ENCODE measurements at places on chromosomes 7 and 10.

GRCh38 chr7:54944179-54944578 lies 74.6 kb upstream of the EGFR start:
- no peak for DNase-seq

- no peak for DNase-seq
Observed at GRCh38 chr7:87411186-87411585, 64.3 kb downstream of the ABCB4 start.

DNA sequence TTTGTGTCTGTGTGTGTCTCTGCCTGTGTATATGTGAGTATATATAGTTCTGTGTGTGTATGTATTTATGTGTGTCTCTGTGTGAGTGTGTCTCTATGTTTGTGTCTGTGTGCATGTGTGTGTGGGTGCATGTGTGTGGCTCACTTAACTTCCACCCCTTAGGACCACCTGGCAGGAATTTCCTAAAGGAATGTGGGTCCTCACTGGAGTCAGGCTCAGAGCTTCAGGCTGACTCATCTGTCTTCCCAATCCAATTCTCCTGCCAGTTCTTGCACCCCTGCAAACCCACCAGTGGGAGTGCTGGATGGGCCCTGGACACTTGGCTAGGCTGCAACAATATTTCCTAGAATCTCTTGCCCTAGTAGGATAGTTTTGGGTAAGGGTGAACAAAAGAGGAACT lies 70.2 kb upstream of the GRB10 start:
- no peak for DNase-seq

DNA sequence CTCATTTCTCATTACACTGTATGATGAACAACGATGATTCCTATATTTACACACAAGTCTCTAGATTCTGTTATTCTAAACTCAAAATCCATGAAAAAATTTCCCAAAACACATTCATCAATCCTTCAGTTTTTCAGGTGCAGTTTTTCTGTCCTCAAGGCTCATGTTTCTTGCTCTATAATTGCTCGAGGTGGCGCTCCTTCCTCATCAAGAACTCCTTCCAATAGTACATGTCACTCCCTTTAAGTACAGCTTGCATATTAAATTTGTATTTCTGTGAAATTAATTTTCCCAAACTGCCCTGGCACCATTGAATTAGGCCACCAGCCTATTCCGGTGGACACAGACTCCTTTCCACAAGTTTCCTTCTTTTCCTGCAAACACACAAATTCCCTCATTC lies 188.7 kb upstream of the MINDY3 start:
- no peak for DNase-seq

- DNase-seq, result no peak
Observed at GRCh38 chr7:106248600-106248999, 36.2 kb downstream of the NAMPT start.

DNA sequence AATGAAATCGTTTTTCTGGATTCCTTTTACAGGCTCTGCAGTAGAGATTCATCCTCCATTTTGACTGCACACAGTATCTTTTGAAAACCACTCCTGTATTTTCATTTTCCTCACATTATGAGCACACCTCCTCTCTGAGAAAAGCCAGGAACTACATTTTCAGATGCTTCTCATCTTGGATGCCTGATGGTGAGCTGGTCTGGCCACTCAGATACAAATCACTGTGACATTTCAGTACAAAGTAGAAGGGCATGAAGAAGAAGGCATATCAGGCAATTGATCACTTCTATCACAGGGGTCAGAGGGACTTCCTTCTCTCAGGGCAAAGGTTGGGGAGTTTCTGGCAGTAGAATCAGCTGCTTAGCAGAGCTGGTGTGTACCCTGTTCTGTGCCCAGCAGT lies 192.0 kb upstream of the POM121L12 start:
- DNase-seq, result no peak

GRCh38 chr10:15842556-15843169 lies 17.6 kb downstream of the MINDY3 start:
- no peak for DNase-seq

GRCh38 chr10:1972406-1972805 lies 235.1 kb upstream of the ADARB2 start:
- no peak for DNase-seq

Data from Ammon's horn (tissue), 1 donor.